NCI-H1048 (cell line): ENCODE measurements at places on chromosomes 13 and 19.

- DNase-seq: no peak
Measured at GRCh38 chr13:73268306-73268705, 209.5 kb downstream of the KLF5 start.

- DNase-seq: no peak
Measured at GRCh38 chr13:113045251-113046127, 60.1 kb upstream of the F7 start.

DNA sequence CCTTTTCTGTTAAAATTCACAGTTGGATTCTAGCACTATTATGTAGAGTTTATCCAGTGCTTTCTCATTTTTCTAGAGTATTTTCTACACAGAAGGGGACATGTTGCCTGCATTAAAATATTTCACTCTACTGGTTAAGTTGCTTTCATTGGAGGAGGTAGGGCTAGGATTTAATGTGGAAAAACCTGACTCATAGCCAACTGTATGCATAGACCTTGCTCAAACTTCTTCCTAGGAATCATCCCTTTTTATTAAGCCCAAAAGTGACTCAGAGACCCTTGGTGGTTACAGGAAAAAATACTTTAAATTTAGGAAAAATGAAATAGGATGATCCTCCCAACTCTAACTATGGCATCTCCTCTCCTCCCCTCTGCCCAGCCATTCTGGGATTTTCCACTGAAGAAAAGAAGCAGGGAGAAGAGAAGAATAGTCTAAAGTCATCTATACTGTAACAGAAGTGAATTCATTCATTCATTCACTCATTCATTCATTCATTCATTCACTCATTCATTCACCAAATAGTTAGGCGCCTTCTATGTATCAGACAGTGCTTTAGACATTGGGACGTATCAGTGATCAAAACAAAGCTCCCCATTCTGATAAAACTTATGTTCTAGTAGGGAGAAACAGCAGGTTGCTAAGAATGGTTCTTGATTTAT lies 109.0 kb upstream of the HTR2A start:
- no peak for DNase-seq

GRCh38 chr13:50731400-50731799 lies 112.1 kb downstream of the DLEU7 start:
- no peak for DNase-seq

DNA sequence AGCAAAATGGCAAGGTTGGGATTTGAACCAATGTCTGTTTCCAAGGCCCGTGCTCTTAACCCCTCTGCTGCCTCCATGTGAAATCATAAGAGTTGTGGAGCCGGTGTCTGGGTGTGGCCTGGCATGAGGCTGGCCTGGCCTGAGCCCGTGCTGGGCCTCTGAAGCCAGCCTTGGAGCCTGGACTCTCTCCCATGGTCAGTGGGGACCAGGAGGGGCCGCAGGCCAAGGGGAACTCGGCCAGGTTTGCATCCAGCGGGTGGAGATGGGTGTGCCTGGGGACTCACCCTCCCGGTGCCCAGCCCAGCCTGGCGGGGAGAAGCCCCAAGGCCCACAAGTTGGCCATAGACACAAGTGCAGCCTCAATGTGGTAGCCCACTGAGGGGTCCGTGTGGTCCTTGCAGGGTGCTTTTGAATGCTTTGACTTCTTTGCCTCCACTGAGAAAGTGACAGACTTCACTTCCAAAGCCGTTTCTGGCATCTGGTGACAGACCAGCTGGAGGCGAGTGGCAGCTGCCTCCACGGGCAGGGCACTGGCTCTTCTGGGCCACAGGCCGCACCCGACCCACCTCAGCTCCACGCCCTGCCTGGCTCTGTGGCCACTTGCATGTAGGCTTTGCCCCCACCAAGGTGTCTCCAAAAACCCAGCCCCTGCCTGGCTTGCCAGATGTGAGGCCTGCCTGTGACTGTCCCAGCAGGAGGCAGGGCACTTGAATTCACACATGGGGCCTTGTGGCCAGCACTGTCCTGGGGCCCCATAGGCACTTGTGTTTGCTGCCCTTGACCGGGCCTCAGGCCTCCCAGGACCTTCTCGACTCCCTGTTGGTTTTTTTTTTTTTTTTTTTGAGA lies 26.2 kb upstream of the NCCRP1 start:
- no peak for DNase-seq

DNA sequence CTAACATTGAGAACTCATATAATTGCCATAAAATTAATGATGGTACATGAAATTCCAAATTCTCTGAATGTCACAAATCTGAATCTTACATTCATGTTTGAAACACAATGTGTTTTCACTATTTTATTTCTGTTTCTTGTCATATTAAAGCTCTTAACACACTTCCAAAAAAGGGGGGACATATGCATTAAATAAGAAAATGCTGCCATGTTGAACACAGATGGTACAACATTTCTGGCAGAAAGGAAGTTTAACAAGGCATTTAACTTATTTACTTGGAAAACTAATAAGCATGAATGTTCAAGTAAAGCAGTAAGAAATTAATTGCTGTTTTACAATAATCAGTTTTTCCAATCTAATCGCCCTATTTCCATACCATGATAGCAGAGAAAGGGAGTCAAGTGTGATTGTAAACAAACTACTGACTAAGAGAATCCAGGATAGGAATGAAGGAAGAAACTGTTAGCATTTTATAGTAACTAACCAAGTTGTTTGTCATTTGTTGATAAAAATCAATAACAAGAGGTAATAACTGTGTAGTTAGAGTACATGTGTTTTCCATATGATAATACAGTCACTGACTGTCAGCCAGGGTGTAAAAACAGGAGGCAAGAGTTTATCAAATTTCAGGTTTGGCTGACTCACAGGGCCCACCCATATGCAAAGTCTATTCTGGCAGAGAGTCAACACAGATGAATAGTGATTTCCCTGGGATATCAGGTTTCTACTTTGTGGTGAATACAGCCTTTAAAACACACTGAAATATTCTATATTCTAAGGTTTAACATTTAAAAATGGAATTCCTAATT lies 5.7 kb upstream of the FOXO1 start:
- DNase-seq: peak; percentile 33

DNA sequence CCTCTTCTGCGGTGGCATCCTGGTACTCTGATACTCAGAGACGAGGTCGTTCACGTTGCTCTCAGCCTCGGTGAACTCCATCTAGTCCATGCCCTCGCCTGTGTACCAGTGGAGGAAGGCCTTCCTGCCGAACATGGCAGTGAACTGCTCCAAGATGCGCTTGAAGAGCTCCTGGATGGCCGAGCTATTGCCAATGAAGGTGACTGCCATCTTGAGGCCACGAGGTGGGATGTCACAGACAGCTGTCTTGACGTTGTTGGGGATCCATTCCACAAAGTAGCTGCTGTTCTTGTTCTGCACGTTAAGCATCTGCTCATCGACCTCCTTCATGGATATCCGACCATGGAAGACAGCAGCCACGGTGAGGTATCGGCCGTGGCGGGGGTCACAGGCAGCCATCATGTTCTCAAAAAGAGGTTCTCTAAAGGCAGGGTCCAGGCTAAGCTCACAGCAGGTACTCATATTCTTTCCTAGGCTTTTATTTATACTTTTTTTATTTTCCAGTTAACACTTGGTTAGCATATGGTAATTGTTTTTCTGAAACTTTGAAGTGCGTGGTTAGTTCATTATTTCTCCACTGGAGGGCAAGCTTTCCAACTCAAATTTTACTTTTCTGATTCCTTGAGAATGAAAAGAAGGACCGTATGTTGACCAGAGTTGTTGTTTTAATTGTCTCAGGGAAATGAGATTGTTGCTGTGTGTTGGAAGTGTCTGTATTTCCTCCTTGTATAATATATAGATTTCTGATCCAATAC lies 72.4 kb upstream of the RGCC start:
- DNase-seq: no peak

- DNase-seq: no peak
Measured at GRCh38 chr19:45110851-45111266, 17.9 kb downstream of the PPP1R37 start.

- no peak for DNase-seq
Measured at GRCh38 chr13:112767506-112768471, 78.0 kb downstream of the ATP11A start.

DNA sequence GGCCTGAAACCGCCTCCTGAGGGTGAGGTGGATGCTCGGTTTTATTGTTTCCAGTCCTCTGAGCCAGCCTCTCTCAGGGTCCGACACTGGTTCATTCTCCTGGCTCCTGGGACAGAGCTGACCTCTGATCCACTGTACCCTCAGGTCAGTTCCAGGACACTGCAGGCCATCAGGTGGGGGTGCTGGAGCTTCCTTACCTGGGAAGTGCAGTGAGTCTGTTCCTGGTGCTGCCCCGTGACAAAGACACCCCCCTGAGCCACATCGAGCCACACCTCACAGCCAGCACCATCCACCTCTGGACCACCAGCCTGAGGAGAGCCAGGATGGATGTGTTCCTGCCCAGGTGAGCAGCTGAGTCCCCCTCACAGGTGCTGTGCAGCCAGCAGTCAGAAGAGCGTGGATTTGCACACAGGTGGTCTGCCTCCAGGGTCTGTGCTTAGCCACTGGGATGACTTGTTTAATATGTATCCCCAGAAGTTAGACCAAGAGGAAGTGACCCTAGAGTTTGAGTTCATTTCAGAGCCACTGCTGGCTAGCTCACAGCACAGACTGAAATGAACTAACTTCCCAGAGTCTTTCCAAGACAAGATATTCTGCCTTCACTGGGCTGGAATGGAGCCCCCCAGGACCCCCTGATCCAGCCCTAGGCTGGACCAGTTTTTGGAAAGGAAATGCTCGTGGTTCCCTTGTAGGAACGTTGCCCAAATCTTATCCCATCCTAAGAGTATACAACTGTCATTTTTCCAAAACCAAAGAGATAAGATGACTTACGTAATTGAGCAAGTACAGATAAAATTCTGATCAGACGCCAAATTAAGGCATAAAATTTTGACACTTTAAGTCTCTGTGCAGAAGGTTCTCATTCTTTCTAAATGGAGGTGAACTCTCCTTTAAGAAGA lies 8.8 kb downstream of the SERPINE3 start:
- no peak for DNase-seq

GRCh38 chr19:5030822-5031221 lies 61.9 kb downstream of the KDM4B start:
- no peak for DNase-seq

DNA sequence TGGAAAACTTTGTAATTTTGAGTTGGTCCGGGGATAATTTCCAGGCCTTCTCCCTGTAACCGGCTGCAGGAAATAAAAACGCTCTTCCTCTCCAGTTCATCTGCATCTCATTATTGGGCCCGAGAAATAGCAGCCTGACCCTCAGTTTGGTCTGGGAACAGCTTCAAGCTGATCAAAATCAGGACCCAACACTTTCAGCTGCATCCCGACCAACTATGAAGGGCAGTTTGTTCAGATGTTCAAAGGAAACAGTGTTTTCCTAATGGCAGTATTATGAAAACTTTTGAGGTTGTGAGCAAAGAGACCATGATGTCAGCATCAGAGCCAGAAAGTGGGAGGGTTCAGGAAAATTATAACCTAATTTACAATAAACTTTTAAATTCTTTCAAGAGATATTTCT lies 35.7 kb downstream of the STK24 start:
- DNase-seq: no peak

DNA sequence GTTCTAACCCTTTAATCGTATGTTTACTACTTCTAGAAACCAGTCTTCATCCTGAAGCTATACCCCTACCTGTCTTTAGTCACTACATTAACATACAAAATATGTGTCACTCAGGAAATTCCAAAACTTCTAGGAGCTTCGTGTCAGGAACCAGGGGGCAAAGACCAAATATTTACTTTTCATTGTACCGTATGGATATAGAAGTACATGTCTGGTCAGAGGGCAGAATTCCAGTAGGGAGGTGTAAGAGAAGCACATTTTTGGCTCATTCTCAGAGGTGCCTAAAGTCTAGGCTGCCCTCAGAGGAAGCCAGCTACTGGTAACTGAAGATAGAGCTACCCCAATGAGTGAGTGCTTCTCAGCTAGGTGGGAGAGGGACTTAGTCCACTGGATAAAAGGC lies 320.7 kb downstream of the DIAPH3 start:
- no peak for DNase-seq

- peak; percentile 23 for DNase-seq
Measured at GRCh38 chr13:51797664-51798488, 6.1 kb downstream of the DHRS12 start.

DNA sequence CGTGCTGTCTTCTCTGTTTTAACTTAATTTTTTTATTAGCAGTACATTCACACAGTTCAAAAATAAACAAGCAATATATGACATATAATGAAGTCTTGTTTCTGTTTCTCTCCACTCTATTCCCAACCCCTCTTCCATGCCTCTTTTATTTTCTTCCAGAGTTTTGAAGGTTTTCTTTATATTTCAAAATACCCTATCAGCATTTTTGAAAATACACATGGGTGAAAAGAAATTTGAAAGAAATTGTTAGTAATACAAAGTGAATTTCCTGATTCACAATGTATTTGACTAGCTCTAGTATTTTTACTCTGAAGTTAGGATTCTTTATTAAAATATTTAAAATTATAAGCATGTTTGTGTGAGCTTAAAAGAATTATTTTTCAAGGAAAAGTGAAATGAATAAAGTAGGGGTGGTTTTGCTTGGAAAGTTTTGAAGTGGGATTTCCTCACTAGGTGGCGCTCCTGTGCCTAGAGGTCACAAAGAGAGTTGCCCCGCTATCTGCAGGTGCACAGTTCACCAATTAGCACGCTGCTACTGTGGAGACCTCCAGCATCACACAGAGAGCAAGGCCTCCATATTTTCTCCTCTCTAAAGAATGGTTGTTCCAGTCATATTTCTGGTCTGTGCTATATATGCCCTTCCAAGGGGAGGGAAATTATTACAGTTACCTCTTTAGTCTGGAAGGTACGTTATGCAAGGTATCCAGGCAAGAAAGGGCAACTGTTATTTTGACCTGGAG lies 37.6 kb downstream of the SOX21 start:
- DNase-seq: peak; percentile 21

GRCh38 chr13:98800078-98800477 lies 47.6 kb upstream of the SLC15A1 start:
- DNase-seq: no peak
